Large intestine (tissue), 12 donors: ENCODE measurements at places on chromosomes 3 and 15.

GRCh38 chr3:130621824-130622223 lies 104.8 kb downstream of the COL6A6 start:
- H3K4me3 ChIP-seq = no peak overlapping the region
- H3K36me3 ChIP-seq = no peaks in the 10 kb centered on the region
- H3K4me1 ChIP-seq = no peaks in the 10 kb centered on the region

- no peaks in the 10 kb centered on the region for H3K27me3 ChIP-seq
- H3K36me3 ChIP-seq = no peaks in the 10 kb centered on the region
- no peaks in the 10 kb centered on the region for H3K4me1 ChIP-seq
- H3K27ac ChIP-seq = no peak overlapping the region
- no peak for DNase-seq
- H3K4me3 ChIP-seq = no peak overlapping the region
Measured at GRCh38 chr3:76624164-76624563, 415.7 kb upstream of the ROBO2 start.

DNA sequence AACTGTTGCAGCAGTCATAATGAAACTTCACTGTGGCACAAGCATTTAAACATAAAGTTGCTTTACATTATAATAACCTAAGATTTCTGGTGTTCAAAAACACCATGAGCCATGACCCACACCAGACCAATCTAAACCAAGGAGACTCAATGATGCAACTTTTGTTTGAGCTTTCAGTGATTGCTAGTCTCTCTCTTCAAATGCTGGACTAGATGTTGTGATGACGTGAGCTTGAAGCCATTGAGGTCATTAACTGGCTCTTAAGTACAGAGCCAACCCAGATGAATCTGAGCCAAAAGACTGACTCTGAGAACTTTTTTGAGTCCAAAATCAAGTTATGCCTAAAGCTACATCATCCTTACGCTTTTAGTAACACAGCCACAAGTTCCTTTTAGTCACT lies 36.5 kb downstream of the ATR start:
- no peak overlapping the region for H3K27ac ChIP-seq
- no peak for DNase-seq
- no peaks in the 10 kb centered on the region for H3K27me3 ChIP-seq
- H3K4me1 ChIP-seq = no peaks in the 10 kb centered on the region
- peaks cover 17% of the 10 kb centered on the region for H3K36me3 ChIP-seq

DNA sequence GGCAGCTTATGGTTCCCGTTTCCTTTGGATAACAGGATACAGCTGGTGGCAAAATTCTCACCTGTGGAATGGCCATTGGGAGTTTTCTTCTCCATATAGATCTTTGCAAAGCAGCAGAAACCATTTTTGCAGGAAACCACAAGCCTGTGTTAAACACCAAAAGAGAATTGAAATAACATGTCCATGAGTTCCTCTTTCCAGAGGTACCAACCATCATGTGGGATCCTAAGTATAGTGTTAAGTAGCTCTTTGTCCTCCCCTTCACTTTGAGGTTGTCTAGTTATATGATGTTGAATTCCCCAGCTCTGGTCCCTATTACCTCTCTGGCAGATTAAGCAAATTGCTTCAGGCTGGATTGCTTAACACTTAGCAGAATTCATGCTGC lies 94.9 kb downstream of the AKAP13 start:
- no peak for DNase-seq
- no peak overlapping the region for H3K4me3 ChIP-seq
- H3K36me3 ChIP-seq = no peaks in the 10 kb centered on the region
- no peak overlapping the region for H3K27ac ChIP-seq
- H3K27me3 ChIP-seq = no peaks in the 10 kb centered on the region
